ENCODE measurements at places on chromosomes 1 and 21.

DNA sequence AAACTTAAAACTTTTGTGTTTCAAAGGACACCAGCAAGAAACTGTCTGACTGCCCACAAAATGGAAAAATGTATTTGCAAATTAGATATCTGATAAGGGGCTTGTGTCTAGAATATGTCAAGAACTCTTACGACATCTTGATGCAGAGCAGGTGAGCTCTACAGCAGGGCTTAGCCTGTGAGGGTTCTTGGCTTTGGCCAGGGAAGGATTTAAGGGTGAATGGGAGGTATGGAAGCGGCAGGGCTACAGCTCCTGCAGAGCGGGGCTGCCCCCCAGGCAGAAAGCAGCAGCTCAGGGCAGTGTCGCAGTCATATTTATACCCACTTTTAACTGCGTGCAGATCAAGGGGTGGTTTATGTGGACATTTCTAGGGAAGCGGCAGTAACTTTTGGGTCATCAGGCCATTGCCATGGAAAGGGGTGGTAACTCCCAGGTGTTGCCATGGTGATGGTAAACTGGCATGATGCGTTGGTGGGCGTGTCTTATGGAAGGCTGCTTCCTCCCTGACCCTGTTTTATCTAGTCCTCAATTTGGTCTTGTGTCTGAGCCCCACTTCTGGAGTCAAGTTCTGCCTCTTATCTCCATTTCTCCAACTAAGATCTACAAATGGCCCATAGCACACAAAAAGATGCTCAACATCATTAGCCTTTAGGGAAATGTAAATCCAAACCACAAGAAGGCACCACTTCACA, 23.2 kb downstream of the MORN1 start:
- DNase-seq: no peak

DNA sequence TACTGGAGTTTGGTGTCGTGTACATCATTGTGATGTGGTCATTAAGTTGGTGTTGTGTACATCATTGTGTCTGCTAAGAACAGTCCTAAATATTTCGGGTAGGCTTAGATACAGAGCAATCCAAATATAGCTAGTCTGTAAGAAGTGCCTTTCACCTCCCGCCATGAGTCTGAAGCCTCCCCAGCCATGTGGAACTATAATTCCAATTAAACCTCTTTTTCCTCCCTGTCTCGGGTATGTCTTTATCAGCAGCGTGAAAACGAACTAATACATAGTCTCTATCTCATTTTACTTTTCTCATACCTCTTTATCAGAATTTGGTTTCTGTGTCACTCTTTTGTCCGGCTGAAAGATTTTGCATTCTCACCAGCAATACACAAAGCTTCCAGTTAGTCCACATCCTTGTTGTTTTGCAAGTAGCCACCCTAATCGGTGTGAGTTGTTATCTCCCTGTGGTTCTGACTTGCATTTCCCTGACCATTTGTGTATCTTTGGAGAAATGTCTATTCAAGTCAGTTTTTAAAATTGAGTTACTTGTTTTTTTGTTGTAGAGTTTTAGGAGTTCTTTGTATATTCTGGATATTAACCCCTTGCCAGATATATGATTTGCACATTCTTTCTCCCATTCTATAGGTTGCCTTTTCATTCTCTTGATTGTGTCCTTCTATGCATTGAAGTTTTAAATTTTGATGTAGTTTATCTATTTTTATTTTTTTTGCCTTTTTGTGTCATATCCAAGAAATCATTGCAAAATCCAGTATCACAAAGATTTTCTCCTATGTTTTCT, 56.5 kb downstream of the FNBP1L start:
- DNase-seq: no peak

GRCh38 chr1:238088560-238089290, 198.0 kb upstream of the ZP4 start:
- DNase-seq: no peak

DNA sequence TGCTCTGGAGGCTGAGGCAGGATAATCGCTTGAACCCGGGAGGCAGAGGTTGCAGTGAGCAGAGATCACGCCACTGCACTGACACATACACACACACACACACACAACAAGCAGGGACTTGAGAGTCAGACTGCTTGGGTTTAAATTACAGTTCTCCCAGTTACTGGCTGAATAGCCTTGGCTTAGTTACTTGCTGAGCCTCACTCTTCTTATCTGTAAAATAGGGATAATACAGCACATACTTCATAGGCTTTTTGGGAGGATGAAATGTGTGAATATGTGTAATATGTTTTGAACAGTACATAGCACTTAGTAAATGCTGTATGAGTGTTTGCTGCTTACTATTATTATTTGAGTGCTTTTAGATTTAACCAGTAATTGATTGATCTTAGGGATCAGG, 23.8 kb downstream of the CDC42 start:
- no peak for DNase-seq

- no peak for DNase-seq
Observed at GRCh38 chr1:25954282-25954938, 43.5 kb downstream of the PAFAH2 start.

DNA sequence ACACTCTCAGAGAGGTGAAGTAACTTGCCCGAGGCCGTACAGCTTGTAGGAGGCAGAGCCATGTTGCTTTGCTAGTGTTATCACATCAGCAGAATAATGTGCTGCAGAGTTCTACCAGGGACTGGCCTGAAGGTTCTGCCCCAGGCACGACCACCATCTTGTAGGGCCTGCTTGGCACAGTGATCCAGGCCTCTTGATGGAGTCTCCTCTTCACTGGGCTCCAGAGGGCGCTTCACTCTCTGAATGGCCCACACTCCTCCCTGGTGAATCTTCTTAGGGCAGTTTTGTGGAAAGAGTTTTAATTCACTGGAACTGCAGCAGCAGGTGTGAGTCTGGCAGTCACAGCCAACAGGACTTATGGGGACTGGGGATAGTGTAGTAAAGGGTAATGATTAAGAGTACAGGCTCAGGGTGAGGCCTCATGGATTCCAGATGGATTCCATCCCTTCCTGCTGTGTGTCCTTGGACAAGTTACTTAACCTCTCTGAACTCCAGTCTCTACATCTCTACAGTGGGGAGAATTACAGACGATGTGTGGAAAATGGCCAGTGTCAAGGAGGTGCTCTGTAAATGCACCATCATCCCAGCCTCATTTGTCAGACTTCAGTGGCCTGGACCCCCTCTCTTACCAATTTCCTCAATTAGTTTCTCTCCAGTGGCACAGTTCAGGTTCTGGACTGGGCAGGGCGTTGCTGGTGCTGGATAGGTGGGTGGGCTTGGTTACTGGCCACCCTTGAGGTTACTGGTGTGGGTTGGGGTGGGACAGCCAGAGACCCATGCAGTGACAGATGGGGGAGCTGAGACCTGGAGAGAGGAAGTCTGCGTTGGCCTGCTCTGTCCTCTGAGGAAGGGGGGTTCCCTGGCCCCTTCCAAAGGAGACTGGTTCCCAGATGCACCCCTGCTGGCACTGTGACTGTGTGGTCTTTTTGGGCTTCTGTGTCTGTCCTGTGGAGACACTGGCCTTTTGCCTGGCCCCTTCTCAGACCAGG, 45.9 kb upstream of the CSF3R start:
- DNase-seq: no peak

DNA sequence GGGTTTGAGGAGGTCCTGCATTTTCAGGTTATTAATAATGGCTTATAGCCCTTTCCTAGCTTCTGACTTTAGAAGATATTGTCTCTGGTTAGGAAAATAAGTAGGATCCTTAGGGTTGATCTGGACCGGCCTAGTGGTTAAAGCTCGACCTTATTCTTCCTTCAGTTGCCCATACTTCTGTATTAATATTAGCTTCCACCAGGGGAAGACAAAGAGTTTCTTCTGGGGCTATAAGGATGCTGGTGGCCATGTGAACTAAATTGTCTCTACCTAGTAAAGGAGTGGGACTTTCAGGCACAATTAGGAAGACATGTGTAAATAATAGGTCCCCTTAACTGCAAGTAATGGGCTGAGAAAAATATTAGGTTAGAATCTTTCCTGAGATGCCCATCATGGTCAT, 20.6 kb upstream of the FCGR2A start:
- DNase-seq: no peak

DNA sequence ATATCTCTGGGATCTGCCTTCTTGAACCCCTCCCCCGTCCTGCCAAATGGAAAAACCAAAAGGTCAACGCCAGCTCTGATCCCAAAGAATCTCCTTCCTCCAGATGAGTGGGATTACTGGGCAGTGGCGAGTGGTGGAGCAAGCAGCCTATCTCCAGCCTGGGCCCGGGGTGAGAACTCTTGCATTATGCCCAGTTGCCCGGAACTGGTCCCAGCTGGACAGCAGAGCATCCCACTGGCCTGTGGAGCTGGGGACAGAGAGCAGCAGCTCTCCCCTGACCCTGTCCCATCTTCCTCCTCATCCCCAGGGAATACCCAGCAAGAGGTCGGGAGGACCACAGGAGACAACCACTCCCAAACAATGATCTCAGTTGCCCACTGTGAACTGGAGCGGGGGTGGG, 130.5 kb downstream of the TMEM53 start:
- DNase-seq: no peak

GRCh38 chr1:228862542-228863505, 127.5 kb downstream of the RHOU start:
- no peak for DNase-seq

- no peak for DNase-seq
Observed at GRCh38 chr1:98422816-98423215, 238.7 kb upstream of the SNX7 start.

GRCh38 chr1:160954158-160955104, at the start of gene ITLN2:
Gene ITLN2, minus strand, starts transcription at chr1:160954809. Its CDS starts 68 bp downstream, at chr1:160954741.
- DNase-seq: peak; percentile 71

DNA sequence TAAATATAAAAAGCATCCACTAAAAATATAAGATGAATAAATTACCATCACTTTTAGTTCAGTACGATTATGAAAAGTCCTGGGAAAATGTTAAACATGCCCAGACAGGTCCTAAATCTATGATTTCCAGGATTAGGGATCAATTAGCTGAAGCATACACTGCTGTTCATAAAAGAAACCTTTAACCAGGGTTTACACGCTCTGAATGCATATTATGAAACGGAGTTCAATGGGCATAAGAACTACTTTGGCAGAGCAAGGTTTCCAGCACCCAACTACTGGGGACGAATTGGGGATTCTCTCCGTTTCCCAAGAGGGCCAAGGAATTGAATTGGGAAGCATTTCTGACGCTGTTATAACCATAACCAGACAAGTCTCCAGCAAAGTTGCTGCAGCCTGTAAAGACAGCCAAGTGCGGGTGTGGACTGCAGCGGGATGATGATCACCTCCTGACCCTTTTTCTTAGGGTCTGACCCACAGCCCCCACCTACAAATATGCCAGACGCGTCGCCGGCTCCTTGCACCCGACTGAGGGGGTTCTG, 1.6 kb downstream of the SLC30A1 start:
- no peak for DNase-seq

DNA sequence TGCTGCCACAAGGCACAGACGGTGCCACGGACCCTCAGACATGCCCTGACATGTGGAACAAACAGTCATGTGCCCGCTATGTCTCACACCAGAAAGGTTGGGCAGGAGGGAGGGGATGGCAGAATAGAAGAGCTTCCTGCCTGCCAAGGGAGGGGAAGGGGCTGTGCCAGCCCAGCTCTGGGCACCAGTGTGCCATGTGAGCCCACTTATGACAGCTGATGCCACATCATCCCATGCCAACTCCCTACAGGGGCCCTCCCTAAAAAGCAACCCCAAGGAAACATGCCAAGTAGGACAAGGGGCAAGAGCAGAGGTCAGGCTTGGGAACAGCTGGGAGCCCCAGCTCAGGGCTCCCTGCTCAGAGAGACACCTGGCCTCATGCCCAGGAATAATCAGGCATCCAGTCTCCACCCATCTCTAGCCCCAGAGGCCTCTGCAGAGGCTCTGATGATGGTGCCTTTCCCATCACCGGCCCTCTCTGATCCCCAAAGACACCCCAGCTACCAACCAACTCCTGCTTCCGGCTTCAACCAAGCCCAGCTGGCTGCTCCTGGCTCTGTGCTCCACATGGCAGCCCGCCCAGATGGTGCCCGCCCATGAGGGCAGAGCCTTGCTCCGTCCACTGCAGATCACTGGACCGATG, 10.3 kb downstream of the ADGRB2 start:
- no peak for DNase-seq

GRCh38 chr1:160891474-160891873, 6.5 kb upstream of the ITLN1 start:
- no peak for DNase-seq

- DNase-seq: no peak
Observed at GRCh38 chr1:224786533-224787250, 142.8 kb upstream of the DNAH14 start.

GRCh38 chr1:162028726-162029125, 5.1 kb upstream of the OLFML2B start:
- DNase-seq: no peak

- DNase-seq: no peak
Observed at GRCh38 chr1:32240140-32240951, 6.7 kb upstream of the FAM167B start.

DNA sequence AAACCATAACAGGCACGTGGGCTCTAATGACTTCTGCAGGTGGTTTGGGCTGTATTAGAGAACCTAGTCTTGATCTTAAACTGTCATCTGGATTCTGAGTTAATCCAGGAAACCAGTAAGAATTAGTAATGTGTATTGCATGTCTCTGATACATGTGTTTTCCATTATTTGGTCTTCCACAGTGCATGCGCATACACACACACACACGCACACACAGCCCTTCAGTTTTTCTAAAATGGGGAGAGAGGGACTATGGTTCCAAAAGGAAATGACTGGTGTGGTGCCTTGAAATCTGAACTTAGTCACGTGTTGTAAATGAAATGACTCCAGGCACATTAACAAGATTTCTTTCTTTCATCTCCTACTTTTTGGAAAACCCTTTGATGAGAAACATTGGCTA, 67.6 kb downstream of the OLFML2B start:
- no peak for DNase-seq

GRCh38 chr1:54229281-54229891, 29.4 kb downstream of the MRPL37 start:
- DNase-seq: no peak

GRCh38 chr21:32425628-32426027, 13.1 kb downstream of the EVA1C start:
- no peak for DNase-seq

GRCh38 chr1:175317309-175317708, 124.7 kb upstream of the KIAA0040 start:
- DNase-seq: peak; percentile 31

DNA sequence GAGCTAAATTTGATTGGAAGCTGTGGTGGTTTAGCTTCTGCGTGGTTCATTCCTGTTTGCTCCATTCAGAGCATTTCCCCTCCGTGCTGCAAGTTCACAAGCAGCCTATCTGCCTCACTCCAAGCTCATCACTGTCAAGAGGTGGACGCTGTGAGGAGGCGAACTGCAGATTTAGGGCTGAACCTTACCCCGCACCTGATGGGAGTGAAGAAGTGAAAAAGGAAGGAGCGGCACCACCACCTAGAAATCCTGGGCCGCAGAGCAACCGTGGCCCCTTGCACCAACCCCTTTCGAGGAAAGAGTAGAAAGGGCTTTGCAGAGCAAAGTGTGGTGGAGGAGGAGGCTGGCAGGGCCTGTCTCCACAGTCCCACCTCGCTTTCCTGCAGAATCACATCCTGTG, 117.4 kb downstream of the IER5 start:
- DNase-seq: no peak

GRCh38 chr21:18986197-18986596, 582.6 kb upstream of the TMPRSS15 start:
- no peak for DNase-seq

GRCh38 chr1:152182431-152182830, 23.4 kb upstream of the RPTN start:
- no peak for DNase-seq
